GM03348 (cell line): ENCODE measurements at places on chromosomes 2 and 18.

DNA sequence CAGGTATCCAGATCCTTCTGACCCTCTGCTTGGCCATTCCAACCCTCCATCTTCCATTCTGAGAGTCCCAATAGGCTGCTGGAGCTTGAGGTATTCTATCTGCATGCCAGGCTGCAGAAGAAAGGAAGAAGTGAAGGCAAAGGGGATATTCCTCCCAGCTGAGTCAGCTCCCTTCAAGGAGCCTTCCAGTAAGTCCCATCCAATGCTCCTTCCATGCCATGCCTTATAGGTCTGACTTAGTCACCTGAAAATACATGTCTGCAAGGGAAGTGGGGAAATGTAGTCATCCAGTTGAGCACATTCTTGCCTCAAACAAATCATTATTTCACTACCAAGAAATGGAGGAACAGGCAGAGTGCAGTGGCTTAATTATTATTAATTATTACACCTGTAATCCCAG lies 464.6 kb downstream of the CNTNAP5 start:
- DNase-seq = no peak

GRCh38 chr2:79975791-79976565 lies 328.6 kb downstream of the LRRTM1 start:
- DNase-seq = no peak

DNA sequence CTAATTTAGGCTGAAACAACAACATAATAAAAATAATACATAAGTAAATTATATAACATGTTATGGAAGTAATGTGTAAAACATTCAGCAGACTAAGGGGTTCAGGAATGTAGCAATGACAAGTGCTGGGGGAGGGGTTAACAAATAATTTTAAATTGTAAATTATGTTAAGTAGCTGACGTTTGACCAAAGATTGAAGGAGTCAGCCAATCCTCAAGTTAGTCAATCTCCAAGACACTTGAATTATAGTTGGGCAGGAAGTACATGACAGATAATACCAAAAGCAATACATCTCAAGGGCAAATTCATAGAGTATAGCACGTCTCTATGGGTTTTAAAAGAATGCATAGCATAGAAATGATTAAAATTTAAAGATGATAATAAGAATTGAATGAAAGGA lies 89.1 kb downstream of the KCNH7 start:
- no peak for DNase-seq

GRCh38 chr2:219285894-219286425 lies 6.8 kb downstream of the DNAJB2 start:
- peak; percentile 69 for DNase-seq

GRCh38 chr2:138867341-138867740 lies 87.2 kb upstream of the NXPH2 start:
- no peak for DNase-seq

DNA sequence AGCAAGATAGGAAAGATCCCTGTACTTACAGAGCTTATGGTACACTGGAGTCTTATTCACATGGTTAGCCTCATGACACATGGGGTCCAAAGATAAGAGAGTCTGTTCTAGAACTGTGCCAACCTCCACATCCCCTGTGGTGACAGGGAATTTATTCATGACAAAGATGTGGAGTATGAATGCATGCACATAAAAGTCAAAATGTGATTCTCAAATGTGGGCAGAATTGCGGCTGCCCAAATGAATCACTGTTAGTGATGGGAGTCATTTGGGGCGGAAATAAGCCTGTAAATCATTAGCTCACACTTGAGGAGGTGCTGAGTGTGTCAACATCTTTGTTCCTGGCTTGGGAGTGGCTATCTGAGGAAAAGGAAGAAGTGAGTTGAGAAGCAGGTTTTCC lies 560.6 kb downstream of the SLC4A3 start:
- peak; percentile 44 for DNase-seq

GRCh38 chr18:76991021-76991688 lies 141.4 kb downstream of the MBP start:
- no peak for DNase-seq

- no peak for DNase-seq
Measured at GRCh38 chr2:86577817-86578456, 14.7 kb upstream of the CHMP3 start.

GRCh38 chr2:218891275-218892135 lies 10.9 kb downstream of the WNT10A start:
- DNase-seq = no peak

GRCh38 chr2:175805442-175806124 lies 196.5 kb downstream of the LNPK start:
- no peak for DNase-seq

GRCh38 chr2:173972636-173973035 lies 7.5 kb upstream of the SP3 start:
- DNase-seq = no peak

DNA sequence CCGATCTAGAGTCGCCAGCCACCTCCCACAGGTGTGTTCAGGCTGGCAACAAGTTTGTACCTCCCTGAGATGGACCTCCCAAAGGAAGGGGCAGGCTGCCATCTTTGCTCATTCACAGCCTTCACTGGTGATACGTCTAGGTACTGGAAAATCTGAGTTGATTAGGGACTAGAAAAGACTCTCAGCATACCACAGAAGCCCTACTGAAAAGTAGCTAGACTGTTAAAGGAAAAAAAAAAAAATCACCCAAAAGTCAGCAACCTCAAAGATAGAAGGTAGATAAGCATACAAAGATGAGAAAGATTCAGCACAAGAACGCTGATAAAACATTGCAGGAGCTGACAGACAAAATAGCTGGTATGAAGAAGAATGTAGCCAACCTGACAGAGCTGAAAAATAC lies 128.6 kb upstream of the WDR75 start:
- no peak for DNase-seq

DNA sequence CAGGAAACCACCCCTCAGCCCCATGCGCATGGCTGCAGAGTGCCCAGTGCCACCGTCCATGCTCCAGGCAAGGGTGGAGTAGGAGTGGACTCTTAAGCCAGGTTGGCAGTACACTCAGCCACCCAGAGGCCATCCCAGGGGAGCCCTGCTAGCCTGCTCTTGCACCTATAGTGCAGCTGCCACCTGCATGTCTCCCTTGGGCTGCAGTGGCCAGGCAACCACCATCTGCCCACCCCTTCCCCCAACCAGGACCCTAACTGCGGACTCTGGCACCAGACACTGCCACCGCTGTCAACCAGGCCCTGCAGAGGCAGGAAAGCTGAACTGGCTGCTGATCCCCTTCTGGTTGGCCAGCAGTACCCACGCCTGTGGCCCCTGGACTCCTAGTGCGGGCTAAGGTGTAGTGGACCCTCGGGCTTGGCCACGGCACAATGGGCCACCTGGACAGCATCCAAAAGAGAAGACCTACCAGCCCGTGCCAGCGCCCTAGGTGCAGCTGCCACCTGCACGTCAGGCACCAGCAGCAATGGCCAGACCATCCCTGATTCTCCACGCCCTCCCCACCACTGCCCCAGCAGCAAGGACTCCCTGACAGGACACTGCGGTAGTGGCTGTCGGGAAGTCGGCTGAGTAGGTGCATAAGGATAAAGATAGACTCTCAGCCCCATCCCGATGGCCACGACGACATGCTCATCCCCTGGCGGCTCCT lies 72.8 kb downstream of the RPIA start:
- no peak for DNase-seq

GRCh38 chr2:208415897-208416296 lies 9.3 kb downstream of the PTH2R start:
- DNase-seq = no peak

DNA sequence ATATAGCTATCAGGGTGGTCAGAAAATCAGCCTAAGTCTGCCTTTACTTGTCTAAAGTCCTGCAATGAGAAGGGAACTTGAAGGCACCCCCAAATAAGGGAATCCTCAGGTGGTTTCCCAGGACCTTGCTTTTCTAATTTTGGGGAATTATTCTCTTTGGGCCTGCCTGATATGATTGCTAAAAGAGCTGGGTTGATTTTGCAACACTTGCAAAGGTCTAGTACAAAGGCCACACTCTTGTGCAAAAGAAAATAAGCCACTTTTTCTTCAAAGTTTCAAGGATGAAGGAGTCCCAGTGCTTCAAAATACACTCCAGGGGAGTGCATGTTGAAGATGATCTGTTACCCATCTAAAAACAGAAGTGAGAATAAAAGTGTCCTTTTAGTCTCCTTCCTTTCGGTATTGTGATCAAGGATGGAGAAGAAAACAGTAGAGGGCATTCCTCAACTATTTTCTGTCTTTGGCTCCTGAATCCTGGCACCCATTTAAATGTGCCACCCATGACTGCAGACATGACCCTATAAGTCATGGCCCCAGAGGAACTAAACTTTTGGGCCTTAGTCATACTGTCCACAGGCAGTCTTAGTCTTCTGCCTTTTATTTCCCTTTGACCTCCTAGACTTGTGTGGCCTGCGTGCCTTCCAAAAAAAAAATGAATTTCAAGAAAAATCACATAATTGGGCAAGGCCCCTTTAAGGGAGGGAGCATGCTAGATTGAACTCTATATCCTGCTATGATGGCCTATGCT lies 5.1 kb downstream of the SULT1C3 start:
- DNase-seq = no peak

GRCh38 chr2:109402980-109403840 lies 210.6 kb downstream of the SEPTIN10 start:
- DNase-seq = no peak

GRCh38 chr18:7830468-7830867 lies 263.4 kb downstream of the PTPRM start:
- DNase-seq = no peak

DNA sequence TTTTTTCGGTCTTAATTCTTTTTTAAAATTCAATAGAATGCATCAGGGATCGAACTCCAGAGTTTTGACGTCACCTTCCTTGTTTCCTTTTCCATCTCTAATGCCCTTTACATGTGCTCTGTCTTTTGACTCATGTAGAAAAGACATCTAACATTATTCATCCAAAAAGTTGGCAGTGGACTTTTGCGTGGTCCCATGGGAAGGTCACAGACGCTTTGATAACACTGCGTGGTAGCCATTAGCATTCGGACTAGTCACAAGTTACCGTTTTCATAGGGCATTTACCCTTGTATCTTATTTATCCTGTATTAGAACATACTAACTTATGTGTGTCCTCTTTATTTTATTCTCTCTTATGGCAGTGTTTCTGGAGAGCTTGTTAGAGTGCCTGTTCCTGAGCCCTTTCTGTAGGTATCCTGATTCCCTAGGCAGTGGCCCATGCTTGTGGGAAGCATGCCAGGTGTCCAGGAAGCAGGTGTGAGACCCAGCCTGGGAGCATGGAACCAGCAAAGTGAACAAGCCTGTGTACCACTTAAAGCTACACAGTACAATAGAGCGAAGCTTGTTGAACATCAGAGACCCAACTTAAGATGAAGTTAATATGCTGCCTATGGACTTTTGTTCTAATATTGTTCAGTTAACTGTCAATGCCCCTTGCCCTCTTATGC lies 73.6 kb upstream of the RBM44 start:
- DNase-seq = no peak

DNA sequence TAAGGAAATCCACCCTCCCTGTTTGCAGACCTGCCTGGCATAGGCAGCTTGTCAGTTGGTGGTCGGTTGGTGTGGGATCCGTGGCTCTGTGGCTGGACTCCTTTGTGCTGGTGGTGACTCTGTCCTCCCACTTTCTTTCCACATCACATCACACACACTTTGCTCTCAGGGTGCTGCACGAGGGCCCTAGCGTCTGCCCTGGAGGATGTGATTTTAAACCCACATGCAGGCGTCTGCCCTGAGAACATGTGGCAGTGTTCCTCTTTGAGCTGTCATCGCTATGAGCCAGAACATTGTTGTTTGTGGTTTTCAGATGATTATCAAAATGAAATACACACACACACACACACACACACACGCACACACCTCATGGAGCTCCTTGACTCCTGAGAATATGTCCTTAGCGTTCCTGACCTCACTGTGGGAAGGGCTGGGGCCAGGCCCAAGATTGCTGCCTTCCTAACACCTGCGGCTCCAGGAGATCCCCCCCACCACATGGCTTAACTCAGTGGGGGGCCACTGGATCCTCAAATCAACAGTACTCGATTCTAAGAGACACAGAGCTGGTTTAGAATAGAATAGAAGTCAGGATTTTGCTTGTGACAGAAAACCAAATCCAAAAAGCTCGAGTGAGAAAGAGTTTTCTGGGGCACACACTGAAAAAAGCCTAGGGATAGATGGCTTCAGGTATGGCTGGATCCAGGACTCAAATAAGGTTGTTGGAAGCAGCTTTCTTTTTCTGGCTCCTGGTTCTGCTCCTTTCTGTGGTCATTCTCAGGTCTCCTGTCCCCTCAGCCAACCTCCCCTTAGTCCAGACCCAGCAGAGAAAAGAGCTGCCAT lies 54.8 kb downstream of the RTP5 start:
- DNase-seq = no peak

- no peak for DNase-seq
Measured at GRCh38 chr18:22828171-22828570, 105.0 kb upstream of the RBBP8 start.

DNA sequence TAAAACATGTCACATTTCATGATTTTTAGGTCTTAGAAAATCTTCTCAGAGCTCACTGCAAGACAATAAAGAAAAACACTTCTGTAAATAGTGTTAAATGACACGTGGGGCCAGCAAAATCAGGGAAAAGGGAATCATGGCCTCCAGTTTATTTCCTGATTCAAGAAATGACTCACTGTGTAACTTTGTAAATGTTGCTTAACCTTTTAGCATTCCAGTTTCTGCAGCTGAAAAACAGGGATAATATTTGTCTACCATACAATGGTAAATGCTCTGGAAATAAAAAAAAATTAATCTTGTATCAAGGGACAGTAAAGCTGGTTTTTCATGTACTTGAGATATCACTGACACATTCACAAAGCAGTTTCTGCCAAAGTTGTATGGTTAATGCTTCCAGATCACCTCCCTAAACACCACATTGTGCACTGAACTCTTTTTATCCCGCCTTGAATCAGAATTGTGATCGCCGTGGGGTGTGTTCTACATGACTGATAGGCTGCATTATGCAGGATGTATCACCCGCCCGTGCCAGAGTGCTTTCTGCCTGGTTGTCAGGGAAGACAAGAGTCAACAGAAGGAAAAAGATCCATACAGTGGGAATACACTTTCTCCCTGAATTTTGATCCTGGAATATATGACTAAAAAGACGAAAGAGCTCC lies 238.8 kb downstream of the IKZF2 start:
- DNase-seq = peak; percentile 53

- no peak for DNase-seq
Measured at GRCh38 chr2:48178611-48179010, 272.3 kb upstream of the FBXO11 start.

DNA sequence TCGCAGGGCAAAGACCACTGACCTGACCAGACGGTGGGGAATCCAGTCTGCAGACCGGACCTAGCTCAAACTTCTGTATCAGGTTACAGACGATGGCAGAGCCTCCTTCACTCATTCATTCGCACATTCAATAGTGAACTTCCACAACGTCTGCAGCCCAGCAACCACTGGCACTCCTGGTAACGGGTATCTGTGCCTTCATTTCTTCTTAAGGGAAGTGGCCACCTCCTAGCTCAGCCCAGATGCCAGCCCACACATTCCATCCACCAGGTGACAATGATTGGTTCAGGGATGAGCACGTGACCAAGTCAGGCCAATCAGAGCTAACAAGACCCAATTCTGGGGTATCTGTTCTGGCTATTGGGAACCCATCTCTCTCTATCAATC lies 15.9 kb upstream of the ARMC9 start:
- no peak for DNase-seq

DNA sequence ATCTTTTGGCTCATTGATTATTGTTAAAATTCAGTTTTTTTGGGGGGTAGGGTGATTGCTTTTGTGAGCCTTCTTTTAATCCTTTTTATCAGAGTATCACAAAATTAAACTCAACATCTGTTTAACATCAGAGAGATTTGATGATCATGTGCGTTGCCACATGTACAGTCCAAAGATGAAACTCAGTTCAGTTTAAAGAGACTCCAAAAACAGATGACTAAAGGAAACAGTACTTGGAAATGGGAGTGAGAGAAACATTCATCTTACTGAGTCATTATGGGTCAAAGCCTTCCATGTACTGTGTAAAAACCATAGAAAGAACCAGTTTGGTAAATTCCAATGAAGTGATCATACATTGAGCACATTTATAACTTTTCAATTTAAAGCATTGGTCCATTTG lies 53.0 kb downstream of the LYPD6 start:
- peak; percentile 69 for DNase-seq
